GM23248 (cell line): ENCODE measurements at places on chromosomes 12 and 14.

- DNase-seq: no peak
Measured at GRCh38 chr12:124734224-124734788, 129.4 kb downstream of the SCARB1 start.

DNA sequence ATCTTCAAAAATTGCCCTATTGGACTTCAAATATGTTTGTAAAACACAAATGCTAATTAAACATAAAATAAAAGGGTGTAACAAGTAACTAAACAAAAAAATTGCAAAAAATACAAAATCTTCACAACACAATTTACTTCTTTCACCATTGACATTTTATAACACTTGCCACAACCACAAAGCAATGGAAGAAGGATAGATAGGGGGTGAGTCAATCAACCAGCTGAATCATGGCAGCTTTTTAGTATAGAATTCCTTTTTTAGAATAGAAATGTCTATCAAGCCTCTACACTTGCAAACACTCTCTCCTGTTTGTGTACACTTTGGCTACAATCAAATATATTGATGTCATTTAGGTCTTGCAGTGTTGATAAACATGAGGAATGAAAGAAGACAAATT is 232.7 kb downstream of the SLC16A7 start:
- peak; percentile 39 for DNase-seq

- DNase-seq: no peak
Measured at GRCh38 chr14:30426463-30426862, 132.5 kb upstream of the G2E3 start.

- DNase-seq: no peak
Measured at GRCh38 chr14:91876492-91876891, 9.2 kb upstream of the TC2N start.

DNA sequence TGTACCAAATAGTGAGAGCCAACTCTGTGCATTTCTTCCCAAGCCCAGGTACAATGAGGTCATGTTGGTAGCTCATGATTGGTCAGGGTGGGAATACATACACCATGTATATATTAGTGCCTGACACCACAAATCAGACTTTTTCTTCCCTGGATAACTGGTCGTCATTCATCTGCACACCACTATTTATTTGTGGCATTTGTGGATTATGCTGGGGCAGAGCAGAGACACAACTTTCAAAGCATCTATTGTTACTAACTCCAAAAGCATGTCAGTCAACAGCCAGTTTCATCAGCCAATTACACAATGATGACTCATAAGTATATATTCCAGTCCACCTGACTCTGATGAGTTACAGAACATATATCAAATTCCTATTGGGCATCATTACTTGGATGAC is 181.7 kb downstream of the ADAMTS20 start:
- peak; percentile 63 for DNase-seq

GRCh38 chr14:34665785-34666435 is 36.0 kb upstream of the SNX6 start:
- DNase-seq: peak; percentile 76

DNA sequence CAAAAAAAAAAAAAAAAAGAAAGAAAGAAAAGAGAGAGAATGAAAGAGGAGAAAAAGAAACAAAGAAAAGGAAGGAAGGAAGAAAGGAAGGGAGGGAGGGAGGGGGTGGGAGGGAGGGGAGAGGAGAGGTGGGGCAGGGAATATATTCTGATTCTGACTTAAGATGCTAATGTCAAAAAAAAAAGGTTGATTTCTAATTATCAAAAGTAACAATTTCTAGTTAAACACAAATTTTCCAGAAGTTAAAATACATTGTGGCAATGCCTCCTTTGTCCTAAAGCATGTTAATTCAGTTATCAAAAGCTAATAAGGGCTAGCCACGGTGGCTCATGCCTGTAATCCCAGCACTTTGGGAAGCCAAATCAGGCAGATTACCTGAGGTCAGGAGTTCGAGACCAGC is 7.5 kb downstream of the MPHOSPH9 start:
- DNase-seq: no peak

DNA sequence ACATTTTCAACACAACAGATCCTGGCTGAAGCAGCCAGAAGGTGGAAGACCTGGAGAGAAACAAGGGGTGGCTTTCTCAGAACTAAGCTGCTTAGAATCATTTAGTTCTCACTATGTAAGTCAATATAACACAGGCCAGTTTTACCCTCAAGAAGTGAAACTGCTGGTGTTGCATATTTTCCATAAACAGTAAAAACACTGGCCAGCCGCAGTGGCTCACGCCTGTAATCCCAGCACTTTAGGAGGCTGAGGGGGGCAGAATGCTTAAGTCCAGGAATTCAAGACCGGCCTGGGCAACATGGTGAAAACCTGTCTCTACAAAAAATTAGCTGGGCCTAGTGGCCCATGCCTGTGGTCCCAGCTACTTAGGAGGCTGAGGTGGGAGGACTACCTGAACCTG is 11.6 kb downstream of the STX2 start:
- DNase-seq: peak; percentile 26

- peak; percentile 95 for DNase-seq
Measured at GRCh38 chr14:103920981-103921854, 7.0 kb upstream of the TDRD9 start.

DNA sequence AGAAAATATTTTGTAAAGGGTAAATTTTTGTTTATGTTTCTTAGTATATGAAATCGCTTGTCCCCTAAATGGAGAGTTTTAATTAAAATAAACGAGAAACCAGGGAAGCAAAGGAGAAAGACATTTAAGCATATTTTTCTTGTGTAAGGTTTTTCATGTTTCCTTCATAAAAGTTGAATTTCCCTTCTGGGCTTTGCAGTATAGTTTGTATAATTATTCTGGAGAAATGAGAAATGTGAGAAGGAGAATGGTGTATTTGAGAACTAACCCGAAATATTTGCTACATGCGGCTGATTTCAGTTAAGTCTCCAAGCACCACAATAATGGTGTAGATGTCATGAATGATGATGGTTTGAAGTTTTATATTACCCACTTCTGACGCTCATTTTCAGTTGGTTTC is 307.7 kb upstream of the SEL1L start:
- DNase-seq: no peak

DNA sequence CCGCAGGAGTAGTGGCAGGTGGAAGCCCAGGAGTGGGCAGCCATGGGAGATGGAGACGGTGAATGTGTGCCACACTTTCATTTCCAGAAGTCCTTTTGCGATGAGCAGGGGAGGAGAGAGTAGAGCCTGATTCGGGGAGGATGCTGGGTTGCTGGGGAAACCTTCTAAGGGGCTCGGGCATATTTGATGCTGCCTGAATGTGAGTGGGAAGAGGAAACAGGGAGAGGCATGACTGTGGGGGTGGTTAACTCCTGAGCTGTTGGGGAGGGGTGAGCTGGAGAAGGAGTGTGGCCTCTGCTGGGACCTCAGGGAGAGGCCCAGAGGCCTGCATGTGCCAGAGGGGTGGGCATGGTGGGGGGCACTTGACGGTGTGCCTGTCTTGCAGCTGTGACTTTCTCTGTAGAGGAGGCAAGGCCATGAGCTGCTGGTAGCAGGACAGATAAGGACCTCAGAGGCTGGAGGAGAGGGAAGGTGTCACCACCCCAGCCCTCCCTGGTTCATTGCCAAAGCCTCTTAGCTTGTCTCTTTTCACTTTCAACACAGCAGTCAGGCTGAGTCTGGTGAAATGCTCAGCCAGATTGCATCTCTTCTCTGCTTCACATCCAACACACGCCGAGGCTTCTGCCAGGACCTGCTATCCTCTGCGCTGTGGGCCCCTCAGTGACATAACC is 11.4 kb downstream of the GLT1D1 start:
- no peak for DNase-seq

GRCh38 chr12:92757597-92758121 is 54.9 kb downstream of the PLEKHG7 start:
- DNase-seq: no peak

DNA sequence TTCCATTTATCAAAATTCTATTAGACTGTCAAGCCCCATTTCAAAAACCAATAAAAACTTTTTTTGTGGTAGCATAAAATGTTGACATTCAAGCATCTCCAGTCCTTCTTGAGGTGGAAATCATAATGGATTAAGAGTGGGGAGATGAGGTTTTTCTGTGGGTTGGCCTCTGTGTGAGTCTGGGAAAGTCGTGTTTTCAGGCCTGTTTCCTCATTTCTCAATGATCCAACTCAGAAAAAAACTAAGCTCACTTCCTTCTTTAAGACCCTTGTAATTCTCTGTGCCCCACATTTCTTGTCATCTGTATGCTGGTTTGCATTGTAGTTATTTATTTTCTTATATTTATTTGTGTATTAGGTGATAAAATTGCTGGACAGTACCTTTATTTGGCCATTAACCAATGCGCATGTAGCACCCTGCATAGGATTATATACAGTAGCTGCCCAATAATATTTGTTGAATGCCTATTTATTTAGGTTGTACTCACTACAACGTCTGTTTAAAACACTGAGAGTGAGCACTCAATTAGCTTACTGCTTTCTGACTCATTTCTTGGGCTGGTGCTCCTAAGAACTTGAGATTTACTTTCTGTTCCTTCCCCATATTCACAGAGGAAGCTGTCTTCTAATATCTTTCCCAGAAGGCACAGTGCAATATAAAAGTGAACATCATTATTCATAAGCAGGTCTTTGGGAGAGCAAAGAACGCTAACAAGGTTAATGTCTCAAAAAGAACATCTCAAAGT is 121.9 kb downstream of the DNAI7 start:
- no peak for DNase-seq

DNA sequence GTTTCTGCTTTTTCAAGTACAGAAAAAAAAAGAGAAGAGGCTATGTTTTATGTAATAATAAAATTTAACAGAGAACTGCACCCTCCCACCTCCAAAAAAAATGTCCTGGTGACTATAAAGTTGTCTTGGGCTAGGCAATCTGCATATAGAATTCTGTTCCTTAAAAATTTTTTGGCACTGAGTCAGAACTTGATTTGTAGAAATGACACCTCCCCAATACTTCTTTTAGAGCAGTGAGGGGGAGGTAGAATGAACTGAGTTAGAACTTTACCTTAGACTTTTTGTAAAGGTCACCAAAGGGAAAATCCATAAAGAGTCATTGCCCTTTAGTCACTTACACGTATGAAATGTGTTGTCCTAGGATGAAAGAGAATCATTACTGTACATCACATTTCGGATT is 80.0 kb downstream of the BTG1 start:
- peak; percentile 17 for DNase-seq

DNA sequence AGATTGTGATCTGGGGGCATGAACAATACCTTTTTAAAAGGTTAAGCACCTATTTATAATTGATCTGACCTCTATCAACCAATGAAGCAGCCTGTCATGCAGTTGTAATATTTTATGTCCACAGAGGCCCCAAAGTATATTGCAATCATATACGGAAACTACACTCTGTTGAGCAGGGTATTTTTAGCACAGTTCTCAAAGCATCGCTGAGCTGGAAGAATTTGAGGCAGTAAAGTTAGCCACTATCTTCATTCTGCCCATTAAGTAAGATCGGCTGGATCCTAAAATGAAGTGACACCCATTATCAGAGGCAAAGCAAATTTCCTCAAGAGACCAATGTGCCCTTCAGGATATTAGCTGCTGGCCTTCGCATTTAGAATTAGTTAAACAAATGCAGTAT is 47.7 kb upstream of the GRIP1 start:
- no peak for DNase-seq

DNA sequence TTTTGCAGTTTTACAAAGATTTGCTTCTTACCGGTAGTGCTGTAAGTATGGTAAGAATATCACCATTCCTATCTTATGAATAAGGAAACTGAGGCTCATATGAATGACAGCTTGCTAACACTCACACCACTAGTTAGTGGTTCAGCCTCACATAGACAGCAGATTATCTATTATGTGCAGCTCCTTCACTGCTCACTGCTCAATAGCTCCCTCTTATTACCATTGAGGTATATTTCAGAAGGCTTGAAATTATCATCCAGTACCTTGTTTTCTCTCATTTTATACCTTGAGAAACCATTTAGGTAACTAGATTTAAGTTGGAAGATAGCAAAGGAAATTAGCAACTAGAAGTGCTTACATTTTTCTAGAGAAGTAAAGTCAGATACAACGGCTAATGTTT is 15.5 kb downstream of the RIC8B start:
- DNase-seq: no peak

GRCh38 chr14:93050761-93051160 is 65.0 kb downstream of the ITPK1 start:
- DNase-seq: no peak

- DNase-seq: no peak
Measured at GRCh38 chr12:87870493-87871460, 158.4 kb downstream of the C12orf50 start.

DNA sequence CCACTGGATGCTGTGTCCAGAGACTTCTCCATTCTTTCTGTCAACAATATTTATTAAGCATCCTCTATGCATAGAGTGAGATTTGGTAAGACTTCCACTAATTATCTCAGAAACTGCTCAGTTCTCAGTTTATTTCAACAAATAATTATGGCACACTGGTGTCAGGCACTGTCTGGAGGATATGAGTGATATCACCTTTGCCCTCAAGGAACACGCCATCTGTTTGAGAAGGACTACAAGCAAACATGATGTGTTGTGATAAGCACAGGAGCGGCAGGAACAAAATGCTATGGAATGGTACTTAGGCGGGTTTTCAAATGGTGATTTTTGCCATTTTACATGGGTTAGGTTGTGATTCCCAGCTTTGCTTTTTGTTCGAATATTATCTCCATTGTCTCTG is 229.2 kb downstream of the DPF3 start:
- DNase-seq: no peak

DNA sequence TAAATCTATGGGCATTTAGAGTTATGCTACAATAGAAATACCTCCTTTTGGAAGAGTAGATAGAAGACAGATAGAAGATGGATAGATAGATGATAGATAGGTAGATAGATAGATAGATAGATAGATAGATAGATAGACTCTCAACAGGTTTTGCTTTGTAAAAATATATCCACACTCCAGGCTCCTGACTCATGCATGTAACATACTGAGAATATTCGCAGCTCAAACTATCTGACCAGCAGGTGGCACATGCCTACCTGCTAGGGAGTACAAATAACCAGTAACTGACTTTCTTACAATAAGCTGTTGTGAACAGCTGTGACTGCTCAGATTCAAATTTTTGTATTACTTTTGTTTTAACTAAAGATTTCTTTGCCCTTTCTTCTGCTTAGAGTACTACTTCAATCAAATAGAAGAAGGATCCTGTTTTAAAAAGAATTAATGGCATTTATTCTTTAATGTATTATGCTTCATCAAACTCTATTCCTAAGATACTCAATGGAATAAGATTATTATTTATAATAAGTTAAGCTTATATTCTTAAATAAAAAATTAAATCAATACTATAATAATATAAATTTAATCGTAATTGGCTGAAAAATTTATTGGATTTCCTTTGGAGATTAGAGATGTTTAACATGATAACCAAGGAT is 15.8 kb upstream of the CPNE8 start:
- peak; percentile 70 for DNase-seq

GRCh38 chr12:124867401-124867930 is 3.8 kb upstream of the SCARB1 start:
- DNase-seq: no peak

DNA sequence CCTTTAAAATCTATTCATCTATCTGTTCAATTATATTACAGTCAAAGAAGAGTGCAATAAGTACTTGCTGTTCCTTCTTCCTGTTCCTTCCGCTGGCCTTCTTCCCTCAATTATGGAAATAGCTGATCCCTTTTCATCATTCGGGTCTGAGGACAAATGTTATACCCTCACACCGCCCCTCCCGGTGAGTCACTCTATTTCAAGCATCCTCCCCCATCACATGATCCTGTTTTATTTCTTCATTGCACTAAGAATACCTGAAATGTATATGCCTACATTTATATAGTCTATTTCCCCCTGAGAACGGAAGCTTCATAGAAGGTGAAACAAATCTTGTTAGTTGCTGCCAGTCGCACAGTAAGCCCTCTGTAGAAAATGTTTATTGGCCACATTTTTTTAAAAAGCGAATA is 2.5 kb downstream of the SLC38A1 start:
- peak; percentile 46 for DNase-seq

GRCh38 chr12:21891751-21892217 is 49.4 kb downstream of the ABCC9 start:
- DNase-seq: no peak
